ENCODE measurements at places on chromosomes 4 and X.

DNA sequence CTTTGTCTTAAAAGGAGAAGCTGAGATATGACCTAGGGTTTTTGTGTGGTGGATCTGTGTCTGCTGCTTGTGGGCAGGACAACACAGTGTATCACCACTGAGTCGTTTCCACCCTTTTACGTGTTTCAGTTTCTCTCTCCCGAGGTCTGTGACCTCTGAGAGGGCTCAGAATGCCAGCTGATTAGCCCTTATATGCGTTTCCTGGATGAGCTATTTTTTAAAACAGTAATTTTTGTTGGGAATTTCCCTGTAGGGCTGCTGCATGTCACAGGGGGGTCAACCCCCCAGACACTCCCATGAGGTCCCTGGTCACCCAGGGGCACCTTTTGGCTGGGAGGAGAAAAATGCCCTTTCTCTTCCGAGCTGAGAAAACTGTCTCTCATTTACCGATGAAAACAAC is 170.4 kb upstream of the CASK start:
- no peak for DNase-seq

GRCh38 chr4:83917572-83917971 is 381.7 kb downstream of the GPAT3 start:
- no peak for DNase-seq

DNA sequence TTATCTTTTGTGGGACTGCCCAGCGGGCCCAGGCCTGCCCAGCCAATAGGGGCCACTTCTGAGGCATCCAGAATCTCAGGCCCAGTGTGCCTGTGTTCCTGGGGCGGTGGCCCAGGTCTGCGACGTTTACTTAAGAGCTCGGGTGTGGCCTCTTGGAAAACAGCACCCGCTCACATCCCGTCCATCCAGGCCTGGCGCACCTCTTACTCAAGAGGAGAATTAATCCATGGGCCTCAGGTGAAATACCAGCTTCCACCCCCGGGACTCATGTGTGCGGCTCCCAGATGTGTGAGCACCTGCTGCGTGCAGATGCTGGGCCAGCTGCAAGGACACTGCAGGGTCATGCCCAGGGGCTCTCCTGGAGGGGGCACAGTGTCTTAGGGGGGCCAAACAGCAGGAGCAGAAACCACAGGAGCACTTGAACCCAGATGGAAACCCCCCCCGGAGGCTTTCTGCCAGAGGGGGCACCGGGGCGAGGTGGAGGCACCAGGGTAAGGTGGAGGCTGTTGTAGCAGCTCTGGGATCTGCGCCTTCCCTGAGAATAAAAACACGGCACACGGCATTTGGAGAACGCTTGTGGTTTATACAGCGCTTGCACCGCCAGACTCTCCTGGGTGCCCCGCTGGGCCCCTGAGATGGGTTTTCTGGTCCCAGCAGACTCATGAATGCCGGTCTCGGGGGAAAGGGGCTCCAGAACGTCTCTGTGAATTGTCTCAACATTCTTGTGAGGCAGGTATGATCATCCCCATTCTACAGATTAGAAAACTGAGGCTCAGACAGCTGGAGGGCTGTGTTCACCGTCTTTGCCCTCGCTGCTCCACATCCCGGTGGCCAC is 2.8 kb downstream of the PSAPL1 start:
- peak; percentile 52 for DNase-seq

GRCh38 chr4:54332542-54332941 is 103.4 kb downstream of the PDGFRA start:
- no peak for DNase-seq

GRCh38 chrX:24610516-24610915 is 36.6 kb downstream of the PCYT1B start:
- DNase-seq, result no peak

GRCh38 chr4:97185233-97185632 is 958.0 kb downstream of the STPG2 start:
- DNase-seq, result no peak
